Activated CD4-positive, alpha-beta T cell treated with anti-CD3 and anti-CD28 coated beads, Interleukin-2, amount 50 U/mL, for 24 hours (primary cell): ENCODE measurements at places on chromosomes 11 and 22.

- DNase-seq: no peak
These were observed 117.5 kb downstream of the FCHSD2 start for GRCh38 chr11:73024639-73025038.

- DNase-seq: no peak
These were observed 42.2 kb downstream of the WNT7B start for GRCh38 chr22:45934659-45935341.

DNA sequence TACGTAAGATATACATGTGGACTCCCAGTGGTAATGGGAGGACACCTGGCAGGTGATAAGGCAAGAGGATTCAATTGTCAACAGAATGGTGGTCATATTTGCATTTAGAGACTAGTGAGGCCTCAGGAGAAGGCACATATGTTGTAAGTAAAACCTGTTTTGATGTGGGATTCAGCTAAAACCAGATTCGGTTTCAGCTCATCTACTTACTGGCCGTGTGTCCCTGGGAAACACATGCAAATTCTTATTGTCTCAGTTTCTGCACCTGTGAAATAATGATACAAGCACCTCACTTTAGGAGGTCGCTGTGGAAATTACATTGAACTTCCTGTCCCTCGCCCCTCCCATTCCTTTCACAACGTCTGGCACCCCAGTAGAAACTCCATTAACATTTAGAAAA, 78.9 kb upstream of the FIBIN start:
- no peak for DNase-seq

- no peak for DNase-seq
These were observed 374.4 kb downstream of the NTM start for GRCh38 chr11:131744847-131745246.

- DNase-seq: no peak
These were observed 70.0 kb downstream of the EXT2 start for GRCh38 chr11:44165432-44165831.

DNA sequence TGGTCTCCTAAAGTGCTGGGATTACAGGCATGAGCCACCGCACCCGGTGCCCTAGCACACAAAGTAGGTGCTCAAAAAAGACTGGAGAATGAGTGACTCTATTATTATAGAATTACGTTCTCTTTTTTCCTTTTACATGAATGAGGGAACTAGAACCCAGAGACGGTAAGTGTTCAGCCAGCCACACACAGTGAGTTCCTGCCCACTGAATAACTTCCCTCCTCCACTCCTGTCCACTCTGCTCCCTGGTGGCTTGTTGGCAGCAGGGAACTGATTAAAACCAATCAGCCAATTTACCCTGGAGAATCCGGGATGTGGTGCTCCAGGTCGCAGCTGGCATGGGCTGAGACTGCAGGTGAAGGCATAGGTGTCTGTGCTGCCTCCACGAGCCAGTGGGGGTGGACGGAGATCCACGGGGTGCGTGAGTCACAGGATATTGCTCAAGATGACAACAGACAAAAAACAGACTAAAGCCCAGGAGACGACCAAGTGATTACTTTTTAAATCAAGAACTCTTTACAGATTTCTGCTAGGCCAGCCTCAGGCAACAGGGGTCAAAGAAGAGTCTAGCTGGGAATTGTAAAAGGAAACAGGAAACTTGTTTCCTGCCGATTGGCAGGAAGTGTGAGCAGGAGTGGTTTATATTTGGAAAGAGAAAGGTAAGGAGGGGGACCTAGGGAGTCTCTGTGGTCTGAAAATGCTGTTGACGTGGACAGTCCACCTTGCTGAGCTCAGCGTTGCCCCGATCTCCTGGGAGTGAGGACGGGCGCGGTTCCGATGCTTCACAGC, 95.2 kb upstream of the TP53I11 start:
- no peak for DNase-seq

- no peak for DNase-seq
These were observed 8.9 kb upstream of the PELI3 start for GRCh38 chr11:66457826-66458225.
